CD4-positive, alpha-beta T cell treated with Interleukin-15 for 4 hours (primary cell): ENCODE measurements at places on chromosomes 4 and X.

GRCh38 chrX:32448945-32449344 is 762.4 kb downstream of the DMD start:
- no peak for DNase-seq

- DNase-seq = no peak
Observed at GRCh38 chr4:168782439-168782838, 227.6 kb downstream of the CBR4 start.

- no peak for DNase-seq
Observed at GRCh38 chr4:168618577-168619265, 121.9 kb downstream of the PALLD start.

- DNase-seq = no peak
Observed at GRCh38 chrX:73262991-73263390, 48.3 kb upstream of the NAP1L2 start.

- no peak for DNase-seq
Observed at GRCh38 chr4:152112887-152113286, 352.1 kb upstream of the GATB start.

GRCh38 chr4:130306566-130306965 is 1210.6 kb downstream of the C4orf33 start:
- DNase-seq = no peak

- DNase-seq = no peak
Observed at GRCh38 chrX:45344594-45344993, 143.9 kb upstream of the DIPK2B start.
